ENCODE measurements at places on chromosomes 1 and 21. TPM values are rescaled to one million over a fixed set of nuclear protein-coding genes. Genes with fewer than 3 reads are reported as not detected.

GRCh38 chr1:175219774-175220173 is 27.2 kb upstream of the KIAA0040 start:
- H3K27ac ChIP-seq = no peak overlapping the region
- no peaks in the 10 kb centered on the region for H3K27me3 ChIP-seq
- H3K36me3 ChIP-seq = no peaks in the 10 kb centered on the region

The ETS2 gene
- total RNA-seq = 25.6 TPM

The MIXL1 gene
- not detected for total RNA-seq

DNA sequence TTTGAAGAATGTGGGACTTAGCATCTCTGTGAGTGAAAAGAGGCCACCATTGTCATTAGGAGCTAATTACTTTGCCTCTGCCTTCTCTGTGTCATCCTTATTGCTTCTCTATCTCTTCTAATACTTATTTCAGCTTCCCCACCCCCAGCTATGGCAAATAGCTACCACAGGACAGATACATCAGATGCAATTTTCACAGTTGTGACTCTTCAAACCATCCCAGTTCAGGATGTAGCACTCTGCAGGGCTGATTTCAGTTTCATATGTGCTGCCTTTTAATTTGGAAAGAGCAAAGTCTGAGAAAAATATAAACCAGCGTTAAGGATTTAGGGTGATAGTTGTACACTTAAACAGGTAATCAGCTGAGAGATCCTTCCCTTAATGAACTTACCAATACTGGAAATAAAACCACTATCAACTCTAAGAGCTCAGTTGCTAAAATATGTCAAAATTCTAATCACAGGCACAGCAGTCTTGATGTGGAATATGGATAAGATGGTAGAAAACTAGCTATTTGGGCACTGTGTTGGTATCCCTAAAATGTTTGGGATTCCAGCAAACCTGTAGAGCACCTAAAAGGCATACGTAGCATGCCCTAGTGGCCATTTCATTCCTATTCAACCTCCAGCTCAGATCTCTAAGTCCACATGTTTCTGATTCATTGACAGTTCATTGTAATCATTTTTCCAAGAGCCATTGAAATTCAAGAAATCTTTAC is 148.4 kb downstream of the SYT2 start:
- H3K4me1 ChIP-seq = peaks cover 6% of the 10 kb centered on the region
- DNase-seq = no peak
- H3K27ac ChIP-seq = no peak overlapping the region
- H3K27me3 ChIP-seq = no peaks in the 10 kb centered on the region

The OLFML2B gene
- 1.7 TPM for total RNA-seq

DNA sequence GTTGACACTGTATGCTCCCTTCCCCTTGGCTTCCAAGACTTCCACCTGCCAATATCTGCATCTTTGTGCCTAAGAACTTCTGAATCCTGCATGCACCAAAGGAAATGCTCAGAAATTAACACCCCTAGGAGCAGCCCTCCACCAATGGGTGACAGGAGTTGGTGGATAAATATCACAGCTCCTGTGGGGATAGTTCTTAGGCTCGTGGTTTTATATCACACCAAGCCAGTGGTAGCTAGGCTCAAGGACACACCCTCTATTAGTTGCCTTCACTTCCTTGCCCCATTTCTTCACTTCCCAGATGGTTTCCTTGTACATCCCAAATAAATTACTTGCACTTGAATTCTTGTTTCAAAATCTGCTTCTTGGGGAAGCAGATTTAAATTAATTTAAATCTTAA is 16.9 kb upstream of the CDC14A start:
- DNase-seq = no peak
- H3K27ac ChIP-seq = no peak overlapping the region
- no peak overlapping the region for H3K4me3 ChIP-seq
- H3K4me1 ChIP-seq = no peaks in the 10 kb centered on the region

DNA sequence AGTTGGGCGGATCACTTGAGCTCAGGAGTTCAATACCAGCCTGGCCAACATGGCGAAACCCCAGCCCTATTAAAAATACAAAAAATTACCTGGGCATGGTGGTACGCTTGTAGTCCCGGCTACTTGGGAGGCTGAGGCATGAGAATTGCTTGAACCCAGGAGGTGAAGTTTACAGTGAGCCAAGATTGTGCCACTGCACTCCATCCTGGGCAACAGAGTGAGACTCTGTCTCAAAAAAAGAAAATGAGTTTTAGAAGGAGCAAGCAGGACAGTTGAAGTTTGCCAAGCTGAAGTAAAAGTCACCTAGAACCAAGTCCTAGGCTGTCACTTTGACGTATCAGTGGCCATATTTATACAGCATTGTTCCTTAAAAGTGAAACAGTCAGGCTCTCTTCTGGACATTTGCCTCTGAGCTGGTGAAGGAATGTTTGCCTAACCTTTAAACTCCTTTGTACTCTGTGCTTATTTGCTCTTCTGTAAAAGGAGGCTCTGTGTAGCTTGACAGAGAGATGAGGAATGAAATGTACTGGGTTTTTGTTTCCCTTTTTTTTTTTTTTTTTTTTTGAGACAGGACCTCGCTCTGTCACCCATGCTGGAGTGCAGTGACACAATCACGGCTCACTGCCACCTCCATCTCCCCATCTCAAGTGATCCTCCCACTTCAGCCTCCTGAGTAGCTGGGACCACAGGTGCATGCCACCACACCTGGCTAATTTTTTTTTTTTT is 2.8 kb downstream of the RAB4A start:
- peaks cover 1% of the 10 kb centered on the region for H3K36me3 ChIP-seq
- no peak for DNase-seq
- H3K27ac ChIP-seq = no peak overlapping the region

- peaks cover 12% of the 10 kb centered on the region for H3K4me1 ChIP-seq
- H3K27ac ChIP-seq = no peak overlapping the region
- H3K4me3 ChIP-seq = no peak overlapping the region
- peaks cover 2% of the 10 kb centered on the region for H3K36me3 ChIP-seq
Observed at GRCh38 chr21:32567626-32568025, 17.7 kb downstream of the TCP10L start.

DNA sequence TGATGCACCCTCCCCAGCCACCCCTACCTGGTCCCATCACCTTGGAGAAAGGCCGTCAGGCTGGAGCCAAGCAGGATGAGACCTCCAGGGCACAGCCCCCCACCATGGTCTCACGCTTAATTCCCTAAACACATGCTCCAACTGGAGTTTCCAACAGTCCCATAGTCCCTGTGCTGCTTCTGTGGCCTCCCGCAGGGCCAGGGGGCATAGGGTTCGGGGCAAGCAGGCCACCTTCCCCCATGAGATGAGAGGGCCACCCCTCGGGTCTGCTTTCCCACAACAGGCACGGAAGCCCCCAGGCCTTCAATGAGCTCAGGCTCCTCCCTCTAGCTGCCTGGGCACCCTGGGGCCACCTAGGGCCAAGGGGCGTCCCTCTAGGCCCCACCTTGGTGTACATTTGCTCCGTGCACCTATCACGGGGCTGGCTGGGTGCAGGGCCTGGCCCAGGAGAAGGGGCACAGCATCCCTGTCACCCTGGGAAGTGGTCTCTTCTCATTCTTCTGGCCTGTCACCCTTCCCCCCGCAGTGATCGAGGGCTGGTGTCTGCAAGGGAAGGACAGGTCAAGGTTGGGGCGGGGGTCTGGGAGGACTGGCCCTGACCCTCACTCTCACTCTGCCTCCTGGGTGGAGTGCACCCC is 42.4 kb downstream of the TRIM11 start:
- no peak overlapping the region for H3K27ac ChIP-seq
- no peaks in the 10 kb centered on the region for H3K36me3 ChIP-seq
- H3K4me1 ChIP-seq = no peaks in the 10 kb centered on the region
- H3K4me3 ChIP-seq = no peak overlapping the region
- H3K27me3 ChIP-seq = no peaks in the 10 kb centered on the region

GRCh38 chr1:106366627-106367319 is 689.7 kb upstream of the PRMT6 start:
- H3K27ac ChIP-seq = no peak overlapping the region
- no peaks in the 10 kb centered on the region for H3K4me1 ChIP-seq

- peak overlapping the region; percentile 3 for H3K4me3 ChIP-seq
- H3K36me3 ChIP-seq = peaks cover 71% of the 10 kb centered on the region
- no peak for DNase-seq
- no peaks in the 10 kb centered on the region for H3K27me3 ChIP-seq
Observed at GRCh38 chr1:206573319-206573718, 38.9 kb downstream of the EIF2D start.

The NLRP3 gene
- total RNA-seq = not detected

GRCh38 chr1:89603651-89604413 is 29.1 kb upstream of the LRRC8C start:
- H3K4me3 ChIP-seq = peak overlapping the region; percentile 17
- no peaks in the 10 kb centered on the region for H3K36me3 ChIP-seq
- peak; percentile 30 for DNase-seq

- no peaks in the 10 kb centered on the region for H3K36me3 ChIP-seq
- H3K27me3 ChIP-seq = peaks cover 4% of the 10 kb centered on the region
- H3K27ac ChIP-seq = no peak overlapping the region
- H3K4me3 ChIP-seq = no peak overlapping the region
- H3K4me1 ChIP-seq = no peaks in the 10 kb centered on the region
- DNase-seq = no peak
Observed at GRCh38 chr1:53183095-53183990, 13.3 kb upstream of the CPT2 start.

GRCh38 chr1:4000811-4001251 is 100.8 kb upstream of the C1orf174 start:
- DNase-seq = no peak
- peaks cover 18% of the 10 kb centered on the region for H3K27me3 ChIP-seq
- H3K4me1 ChIP-seq = no peaks in the 10 kb centered on the region
- H3K36me3 ChIP-seq = no peaks in the 10 kb centered on the region
- no peak overlapping the region for H3K4me3 ChIP-seq
